ENCODE measurements at places on chromosomes 2 and 18. TPM values are rescaled to one million over a fixed set of nuclear protein-coding genes. Genes with fewer than 3 reads are reported as not detected.

Gene SLC25A52
- not detected for total RNA-seq

Gene CPO
- total RNA-seq: not detected

DNA sequence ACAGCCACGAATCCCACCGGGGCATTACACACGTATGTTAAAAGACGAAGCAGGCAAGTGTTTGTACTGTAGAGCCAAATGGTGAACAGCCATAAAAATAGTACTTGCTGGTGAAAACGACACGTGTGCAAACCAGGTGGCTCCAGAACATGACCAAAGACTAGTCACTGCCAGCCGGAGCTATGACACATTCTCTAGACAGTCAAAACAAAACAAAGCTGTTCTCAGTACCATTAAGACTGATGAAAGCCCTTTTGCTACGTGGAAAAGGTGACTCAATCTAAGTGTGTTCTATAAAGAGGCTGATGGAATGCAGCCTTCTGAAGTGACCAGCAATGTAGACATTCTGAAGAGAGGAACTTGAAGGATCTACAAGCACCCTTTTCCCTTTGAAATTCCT, 367.7 kb upstream of the NETO1 start:
- DNase-seq: peak; percentile 96
- H3K27ac ChIP-seq: peak overlapping the region; percentile 83
- peak overlapping the region; percentile 14 for H3K4me3 ChIP-seq
- peaks cover 21% of the 10 kb centered on the region for H3K4me1 ChIP-seq
- H3K36me3 ChIP-seq: peaks cover 3% of the 10 kb centered on the region
- no peaks in the 10 kb centered on the region for H3K27me3 ChIP-seq

Gene ZNF396
- 0.42 TPM for total RNA-seq

DNA sequence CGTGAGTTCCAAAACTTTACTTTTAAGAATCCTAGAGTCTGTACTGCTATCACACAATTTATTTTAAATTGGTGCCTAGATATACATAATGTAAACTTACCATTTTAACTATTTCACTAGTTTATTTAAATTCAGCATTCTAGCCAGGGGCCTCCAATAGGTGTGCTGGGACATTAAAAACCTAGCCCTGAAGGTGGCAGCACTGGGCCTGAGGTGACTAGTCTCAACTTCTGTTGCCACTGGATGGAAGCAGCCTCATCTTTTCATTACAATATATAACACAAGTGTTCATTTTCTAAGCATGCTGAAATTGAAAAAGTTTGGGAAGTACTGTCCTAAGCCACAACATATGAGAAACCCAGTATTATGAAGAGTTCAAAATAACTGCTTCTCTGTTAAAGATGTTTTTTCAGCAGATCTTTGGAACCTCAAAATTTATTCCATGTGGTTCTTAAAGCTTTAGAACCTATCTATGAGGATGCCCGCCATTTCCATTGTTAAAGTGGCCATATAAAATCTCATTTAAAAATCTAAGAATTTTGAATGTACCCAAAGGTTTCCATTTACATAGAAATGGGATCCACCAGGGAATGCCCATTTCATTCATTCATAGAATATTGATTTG, 2.9 kb upstream of the RBBP8 start:
- peaks cover 16% of the 10 kb centered on the region for H3K4me1 ChIP-seq
- H3K36me3 ChIP-seq: no peaks in the 10 kb centered on the region
- no peak overlapping the region for H3K4me3 ChIP-seq
- DNase-seq: peak; percentile 66
- H3K27ac ChIP-seq: no peak overlapping the region
- peaks cover 3% of the 10 kb centered on the region for H3K27me3 ChIP-seq

DNA sequence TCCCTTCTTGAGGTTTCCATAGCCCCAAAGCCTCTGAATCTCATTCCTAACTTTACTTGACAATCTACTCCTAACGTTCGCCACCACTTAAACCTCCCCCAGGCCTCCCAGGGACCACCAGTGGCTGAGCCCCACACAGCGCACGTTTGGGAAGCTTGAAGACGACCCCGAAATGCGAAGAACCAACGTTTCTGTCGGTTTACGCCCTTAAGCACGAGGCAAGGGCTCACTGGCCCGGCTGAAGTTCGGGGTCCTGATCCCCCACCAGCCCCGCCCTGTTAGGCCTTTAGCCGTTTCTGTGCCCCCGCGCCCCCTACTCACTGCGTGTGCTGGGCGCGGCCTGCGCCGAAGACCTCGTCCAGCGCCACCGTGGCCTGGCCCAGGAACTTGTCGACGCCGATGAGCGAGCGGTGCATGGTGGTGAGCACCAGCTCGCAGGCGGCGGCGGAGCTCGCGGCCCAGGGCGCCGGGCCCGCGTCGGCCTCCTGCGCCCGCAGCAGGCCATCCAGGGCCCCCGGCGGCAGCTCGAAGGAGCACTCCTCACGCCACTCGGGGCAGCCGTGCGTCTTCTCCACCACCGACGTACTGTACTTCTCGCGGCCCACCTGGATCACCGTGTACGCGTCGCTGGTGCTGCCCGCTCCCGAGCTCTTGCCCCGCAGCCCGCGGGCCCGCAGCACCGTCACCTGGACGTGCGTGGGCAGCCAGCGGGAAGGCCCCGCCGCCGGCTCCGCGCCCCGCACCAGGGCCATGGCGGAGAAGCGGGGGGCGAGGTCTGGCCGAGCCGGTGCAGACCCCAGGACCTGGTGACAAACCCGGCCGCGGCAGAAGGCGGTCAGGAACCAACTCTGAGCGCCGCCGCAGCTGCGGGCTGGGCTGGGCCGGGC, 479 bp downstream of the RAB11FIP5 start:
- peak; percentile 13 for DNase-seq
- H3K36me3 ChIP-seq: peaks cover 15% of the 10 kb centered on the region
- H3K4me3 ChIP-seq: peak overlapping the region; percentile 100
- H3K27me3 ChIP-seq: no peaks in the 10 kb centered on the region
- peaks cover 66% of the 10 kb centered on the region for H3K4me1 ChIP-seq

DNA sequence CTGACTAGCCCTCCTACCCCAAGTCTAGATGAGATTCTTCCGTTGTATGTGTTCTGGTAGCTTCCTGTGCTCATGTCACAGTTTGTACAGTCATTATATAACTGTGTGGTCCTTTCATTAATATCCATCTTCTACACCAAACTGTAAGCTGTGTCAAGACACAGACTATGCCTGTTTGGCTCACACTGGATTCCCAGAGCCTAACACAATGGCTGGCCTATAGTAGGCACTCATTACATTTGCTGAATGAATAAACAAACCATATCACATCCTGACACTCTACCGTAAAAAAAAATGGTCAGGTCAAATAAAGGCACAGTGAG, 72.6 kb downstream of the ANKRD44 start:
- DNase-seq: no peak
- H3K36me3 ChIP-seq: no peaks in the 10 kb centered on the region
- peaks cover 6% of the 10 kb centered on the region for H3K27me3 ChIP-seq
- no peaks in the 10 kb centered on the region for H3K4me1 ChIP-seq

- DNase-seq: no peak
- H3K36me3 ChIP-seq: no peaks in the 10 kb centered on the region
- peaks cover 2% of the 10 kb centered on the region for H3K27me3 ChIP-seq
- H3K4me1 ChIP-seq: peaks cover 14% of the 10 kb centered on the region
- H3K27ac ChIP-seq: no peak overlapping the region
These were observed 119.1 kb downstream of the AQP4 start for GRCh38 chr18:26746398-26746797.

DNA sequence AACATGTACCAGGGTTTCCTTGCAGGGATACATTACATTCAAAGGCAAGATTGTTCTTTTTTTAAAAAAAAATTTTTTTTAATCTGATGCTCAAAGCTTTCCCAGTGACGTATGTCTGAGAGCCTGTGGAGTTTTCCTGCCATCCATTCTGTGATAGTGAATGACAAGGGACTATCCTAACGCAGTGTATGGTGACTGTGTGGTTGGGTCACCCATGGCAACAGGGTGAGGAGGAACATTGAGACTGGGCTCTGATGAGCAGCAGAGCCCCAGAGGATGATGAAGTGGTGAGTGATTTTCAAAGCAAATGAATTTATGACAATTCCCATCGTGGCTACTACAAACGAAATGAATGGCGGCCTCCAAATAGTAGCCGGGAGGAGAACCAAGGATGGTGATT, 28.6 kb upstream of the CTAGE1 start:
- peaks cover 15% of the 10 kb centered on the region for H3K36me3 ChIP-seq
- H3K27ac ChIP-seq: no peak overlapping the region
- no peak for DNase-seq
- no peak overlapping the region for H3K4me3 ChIP-seq
- peaks cover 3% of the 10 kb centered on the region for H3K27me3 ChIP-seq

- H3K4me1 ChIP-seq: no peaks in the 10 kb centered on the region
- DNase-seq: no peak
- H3K27ac ChIP-seq: no peak overlapping the region
These were observed 455.5 kb upstream of the MEIS1 start for GRCh38 chr2:65979446-65979845.

Gene VWC2L
- not detected for total RNA-seq

DNA sequence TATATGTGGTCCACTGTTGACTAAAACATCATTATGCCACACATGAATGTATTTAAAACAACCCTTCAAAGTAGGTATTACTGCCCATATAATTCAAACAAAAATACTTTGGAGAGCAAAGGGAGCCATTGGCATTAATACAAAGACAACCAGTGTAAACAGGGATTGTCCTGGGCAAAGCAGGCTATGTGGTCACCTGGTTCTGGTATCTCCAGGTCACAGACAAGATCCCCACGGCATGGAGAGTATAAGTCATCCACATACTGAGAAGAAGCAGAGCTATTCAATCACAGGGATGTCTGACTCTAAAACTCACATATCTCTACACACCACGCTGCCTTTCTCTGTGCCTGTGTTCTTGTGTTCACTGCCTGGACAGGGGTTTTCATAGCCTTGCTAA, 81.4 kb upstream of the BZW1 start:
- peaks cover 9% of the 10 kb centered on the region for H3K4me1 ChIP-seq
- no peak overlapping the region for H3K27ac ChIP-seq
- H3K27me3 ChIP-seq: peaks cover 33% of the 10 kb centered on the region
- no peaks in the 10 kb centered on the region for H3K36me3 ChIP-seq
- no peak overlapping the region for H3K4me3 ChIP-seq

Gene DAW1
- total RNA-seq: 0.12 TPM

GRCh38 chr2:54945391-54946219, 104.6 kb downstream of the RTN4 start:
- H3K4me3 ChIP-seq: peak overlapping the region; percentile 39
- peaks cover 41% of the 10 kb centered on the region for H3K4me1 ChIP-seq
- H3K36me3 ChIP-seq: no peaks in the 10 kb centered on the region
- peak; percentile 64 for DNase-seq
- H3K27ac ChIP-seq: peak overlapping the region; percentile 76

Gene LPIN2
- total RNA-seq: 24.9 TPM

DNA sequence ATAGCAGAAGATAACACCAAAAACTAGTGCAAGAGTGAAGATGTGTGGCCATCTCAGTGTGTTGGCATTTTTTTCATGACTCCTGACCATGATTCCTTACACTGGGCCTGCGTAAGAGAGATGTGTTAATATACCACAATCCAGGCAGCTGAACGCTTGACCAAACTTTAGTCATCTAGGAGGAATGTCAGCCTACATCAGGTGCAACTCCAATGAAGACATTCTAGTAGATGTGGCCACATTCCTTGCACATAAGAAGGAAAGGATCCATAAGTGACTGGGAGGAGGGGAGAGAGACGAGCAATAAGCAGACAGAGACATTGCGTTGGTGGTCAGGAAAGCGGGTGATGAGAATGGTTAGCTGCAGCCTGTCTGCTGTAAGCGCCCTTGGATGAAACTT, 42.6 kb downstream of the CYRIA start:
- peaks cover 1% of the 10 kb centered on the region for H3K27me3 ChIP-seq
- DNase-seq: no peak
- H3K27ac ChIP-seq: no peak overlapping the region
- H3K4me3 ChIP-seq: no peak overlapping the region
- H3K36me3 ChIP-seq: no peaks in the 10 kb centered on the region

DNA sequence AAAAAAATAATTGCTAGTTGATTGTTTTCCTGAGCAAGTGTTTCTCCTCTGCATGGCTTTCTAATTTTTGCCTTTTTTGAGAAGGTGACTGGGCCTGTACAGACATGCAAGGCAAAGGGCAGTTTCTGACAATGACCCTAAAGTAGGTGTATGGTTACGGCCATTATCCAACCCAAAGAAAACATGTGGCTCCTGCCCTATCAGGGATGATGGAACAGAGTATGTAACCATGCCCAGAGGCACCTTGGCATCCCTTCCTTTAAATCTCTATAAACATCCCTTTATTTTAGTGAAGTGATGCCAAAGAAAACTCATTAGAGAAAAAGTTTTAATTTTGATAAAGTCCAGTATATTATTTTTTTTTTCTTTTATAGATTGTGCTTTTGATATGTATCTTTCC, 217.5 kb downstream of the LPIN1 start:
- H3K27ac ChIP-seq: no peak overlapping the region
- peaks cover 4% of the 10 kb centered on the region for H3K4me1 ChIP-seq
- H3K36me3 ChIP-seq: no peaks in the 10 kb centered on the region
- no peak for DNase-seq
- H3K4me3 ChIP-seq: no peak overlapping the region

Gene CROCC2
- not detected for total RNA-seq

DNA sequence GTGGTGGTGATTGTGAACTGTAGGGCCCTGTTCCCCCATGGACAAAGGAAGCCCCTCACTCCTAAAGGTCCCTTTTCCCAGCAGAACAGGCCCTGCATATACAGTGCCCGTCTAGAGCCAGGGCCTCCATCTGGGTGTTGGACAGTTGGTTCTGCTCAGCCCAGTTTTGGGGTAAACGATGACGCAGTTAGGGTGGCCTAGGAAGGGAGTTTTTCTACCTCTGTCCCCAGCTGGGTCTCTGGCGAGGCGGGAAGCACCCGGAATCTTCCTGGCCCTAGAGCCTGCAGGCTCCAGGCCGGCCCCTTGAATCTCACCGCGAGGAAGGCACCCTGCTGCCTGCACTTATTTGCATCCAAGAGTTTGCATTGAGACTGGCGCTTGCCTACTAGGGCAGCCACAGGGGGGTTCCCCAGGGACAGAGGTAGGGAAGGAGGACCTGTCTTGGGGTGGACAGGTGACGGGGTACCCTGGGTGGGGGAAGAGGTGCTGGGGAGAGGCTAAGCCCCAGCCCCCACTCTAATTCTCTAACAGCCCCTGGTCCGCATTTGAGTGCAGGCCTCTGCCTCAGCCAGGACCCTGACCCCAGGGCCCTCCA, 529 bp upstream of the MTA3 start:
- peak overlapping the region; percentile 67 for H3K4me3 ChIP-seq
- peak overlapping the region; percentile 4 for H3K27ac ChIP-seq
- peaks cover 31% of the 10 kb centered on the region for H3K4me1 ChIP-seq
- DNase-seq: no peak
- peaks cover 6% of the 10 kb centered on the region for H3K27me3 ChIP-seq

Gene LONRF2
- total RNA-seq: not detected

GRCh38 chr2:225488743-225489142, 89.2 kb downstream of the NYAP2 start:
- no peaks in the 10 kb centered on the region for H3K27me3 ChIP-seq
- H3K36me3 ChIP-seq: no peaks in the 10 kb centered on the region
- no peaks in the 10 kb centered on the region for H3K4me1 ChIP-seq
- no peak overlapping the region for H3K4me3 ChIP-seq

GRCh38 chr2:70967189-70967588, 11.2 kb upstream of the ANKRD53 start:
- no peaks in the 10 kb centered on the region for H3K36me3 ChIP-seq
- no peak overlapping the region for H3K4me3 ChIP-seq
- DNase-seq: no peak
- peaks cover 37% of the 10 kb centered on the region for H3K27me3 ChIP-seq

Gene EMILIN1
- 208 TPM for total RNA-seq

- peak overlapping the region; percentile 70 for H3K4me3 ChIP-seq
- H3K27ac ChIP-seq: peak overlapping the region; percentile 92
- H3K36me3 ChIP-seq: peaks cover 6% of the 10 kb centered on the region
- peaks cover 82% of the 10 kb centered on the region for H3K4me1 ChIP-seq
These were observed 29.9 kb downstream of the LYPD6B start for GRCh38 chr2:149068225-149068995.

Gene NT5C1B
- total RNA-seq: not detected

Measured in HFFc6 (cell line).